ENCODE measurements at places on chromosomes 1 and 21. TPM values are rescaled to one million over a fixed set of nuclear protein-coding genes. Genes with fewer than 3 reads are reported as not detected.

The TBCE gene
- 28.8 TPM for total RNA-seq

The ATP6V0B gene
- 237 TPM for total RNA-seq

The FCRL5 gene
- total RNA-seq: 0.14 TPM

The TSACC gene
- total RNA-seq: 3.5 TPM

DNA sequence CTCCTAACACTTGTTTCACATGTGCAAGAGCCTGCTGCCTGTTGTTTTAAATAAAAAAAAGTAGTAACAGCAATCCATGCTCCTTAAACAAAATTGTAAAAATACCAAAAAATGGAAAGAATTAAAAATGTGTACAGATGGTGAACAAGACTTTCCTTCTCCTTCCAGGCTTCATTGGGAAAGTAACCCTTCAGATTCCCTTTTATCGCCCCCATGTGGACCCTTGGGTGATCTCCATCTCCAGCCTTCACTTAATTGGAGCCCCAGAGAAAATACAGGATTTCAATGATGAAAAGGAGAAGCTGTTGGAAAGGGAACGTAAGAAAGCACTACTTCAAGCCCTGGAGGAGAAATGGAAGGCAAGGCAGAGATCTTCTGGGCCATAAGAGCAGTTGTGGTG is 14.2 kb downstream of the VPS13D start:
- DNase-seq: peak; percentile 64

DNA sequence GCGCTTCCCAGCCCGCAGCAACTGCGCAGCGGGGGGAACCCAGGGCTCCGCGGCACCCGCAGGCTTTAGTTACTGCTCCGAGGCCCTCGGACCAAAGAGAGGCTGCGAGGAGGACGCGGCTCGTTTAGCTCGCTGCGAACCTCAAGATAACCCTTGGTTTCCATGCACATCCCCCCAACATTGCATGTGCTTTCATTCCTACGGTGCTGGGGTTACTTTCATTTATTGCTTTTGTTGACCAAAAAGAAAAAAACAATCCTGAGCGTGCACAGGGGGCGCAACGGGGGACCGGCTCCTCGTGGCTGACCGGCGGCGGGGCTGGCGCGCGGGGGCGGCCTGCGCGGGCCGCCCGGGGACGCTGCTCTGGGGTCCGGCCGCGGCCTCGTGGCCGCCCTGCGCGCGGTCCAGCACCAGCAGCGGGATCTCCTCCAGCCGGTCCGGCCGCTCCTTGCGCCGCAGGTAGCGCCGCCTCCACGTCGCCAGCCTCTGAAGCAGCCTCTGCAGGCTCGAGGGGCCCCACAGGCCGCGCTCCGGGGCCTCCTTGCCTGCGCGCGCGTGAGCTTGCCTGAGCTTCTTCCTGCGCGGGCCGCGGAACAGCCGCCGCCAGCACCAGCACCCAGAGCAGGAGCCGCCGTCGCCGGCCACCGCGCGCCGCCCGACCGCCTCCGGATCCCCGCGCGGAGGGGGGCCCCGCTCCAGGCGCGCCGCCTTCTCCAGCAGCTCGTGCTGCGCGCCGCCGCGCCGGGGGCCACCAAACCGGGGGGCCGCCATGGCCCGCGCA is 77.4 kb downstream of the DESI2 start:
- peak; percentile 83 for DNase-seq

DNA sequence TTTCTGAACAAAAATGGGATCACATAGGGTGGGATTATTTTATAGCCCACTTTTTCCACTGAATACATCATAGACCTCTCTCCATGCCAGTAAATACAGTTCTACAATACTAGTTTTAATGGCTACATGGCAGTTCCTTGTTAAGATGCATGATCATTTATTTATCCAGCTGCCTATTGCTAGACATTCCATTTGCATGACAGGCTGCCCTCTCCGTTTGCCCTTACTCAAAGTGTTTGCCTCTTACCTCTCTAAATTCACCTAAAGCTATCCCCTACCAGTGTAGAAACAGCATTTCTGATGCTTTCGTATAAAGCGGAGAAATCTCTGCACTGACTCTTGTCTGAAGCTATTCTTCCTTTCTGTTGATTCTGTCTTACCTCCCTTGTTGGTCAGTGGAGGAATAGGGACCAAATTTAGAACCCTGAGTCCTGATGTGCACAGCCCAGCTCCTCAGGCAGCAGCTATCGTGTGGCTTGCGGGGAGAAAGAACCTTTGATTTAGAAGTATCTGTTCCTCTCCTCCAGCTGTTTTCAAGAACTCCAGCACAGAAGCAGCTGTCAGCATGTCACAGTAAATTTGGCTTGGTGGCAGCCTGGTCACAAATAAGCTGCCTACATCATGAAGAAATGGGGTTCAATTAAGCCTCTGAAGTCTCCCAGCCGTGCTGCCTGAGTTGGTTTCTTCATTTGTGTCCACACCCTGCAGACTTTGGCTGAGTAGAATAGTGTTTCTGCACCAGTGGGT is 337.3 kb downstream of the PRDM2 start:
- no peak for DNase-seq

- peak; percentile 35 for DNase-seq
These were observed 178.9 kb downstream of the MIS18A start for GRCh38 chr21:32099812-32100416.

GRCh38 chr1:229578168-229579058 is 19.9 kb upstream of the ABCB10 start:
- no peak for DNase-seq

DNA sequence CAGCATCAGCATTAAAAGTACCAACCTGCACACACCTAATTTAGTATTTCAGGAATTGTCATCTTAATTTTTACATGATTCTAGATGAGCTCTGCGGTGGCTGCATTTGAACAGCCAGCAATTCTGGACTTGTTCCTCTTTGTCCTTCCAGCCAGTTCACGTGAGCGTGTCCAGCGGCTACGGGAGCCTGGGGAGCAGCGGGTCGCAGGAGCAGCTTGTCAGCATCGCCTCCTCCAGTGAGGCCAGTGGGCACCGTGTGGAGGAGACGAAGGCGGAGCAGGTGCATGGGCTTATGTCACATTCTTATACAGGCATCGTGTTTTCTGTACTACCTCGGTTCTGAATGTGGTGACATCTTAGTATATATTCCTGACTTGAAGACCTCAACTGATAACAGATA is 25.7 kb downstream of the PER3 start:
- no peak for DNase-seq

- peak; percentile 82 for DNase-seq
These were observed 46.8 kb upstream of the WASF2 start for GRCh38 chr1:27536767-27537166.

GRCh38 chr1:224751624-224752311 is 135.7 kb downstream of the CNIH3 start:
- DNase-seq: no peak

- DNase-seq: no peak
These were observed 34.2 kb downstream of the CAMTA1 start for GRCh38 chr1:6819246-6820040.

DNA sequence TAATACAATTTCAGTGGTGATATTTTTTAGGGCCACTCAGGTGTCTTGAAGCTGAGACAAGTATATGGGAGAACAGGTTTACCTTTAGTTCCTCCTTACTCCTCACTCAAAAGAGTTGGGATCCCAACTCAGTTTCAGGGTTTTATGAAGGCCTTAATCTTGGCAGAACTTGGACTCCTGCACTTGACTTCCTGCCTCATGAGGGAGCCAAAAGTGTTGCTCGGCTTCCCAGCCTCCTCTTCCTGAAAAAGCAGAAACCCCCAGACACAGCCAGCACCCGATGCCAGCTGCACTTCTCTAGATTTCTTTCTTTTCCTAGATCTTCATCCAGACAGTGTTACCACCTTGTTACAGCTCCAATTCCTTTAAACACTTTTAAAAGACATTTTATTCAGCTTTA is 70.8 kb upstream of the TMPRSS2 start:
- no peak for DNase-seq

All from H7 (cell line).